ENCODE measurements at places on chromosomes 13 and 19. TPM values are rescaled to one million over a fixed set of nuclear protein-coding genes. Genes with fewer than 3 reads are reported as not detected.

YJEFN3 gene
- 8.2 TPM for total RNA-seq

- peak; percentile 57 for DNase-seq
- peaks cover 43% of the 10 kb centered on the region for H3K4me1 ChIP-seq
- H3K27ac ChIP-seq, result peak overlapping the region; percentile 92
- H3K4me3 ChIP-seq, result peak overlapping the region; percentile 93
- H3K36me3 ChIP-seq, result peaks cover 10% of the 10 kb centered on the region
These were observed 959 bp downstream of the PDS5B start for GRCh38 chr13:32587011-32587810.

- peaks cover 48% of the 10 kb centered on the region for H3K4me1 ChIP-seq
- no peak for DNase-seq
- no peak overlapping the region for H3K27ac ChIP-seq
- no peak overlapping the region for H3K4me3 ChIP-seq
- no peaks in the 10 kb centered on the region for H3K27me3 ChIP-seq
These were observed 1.7 kb upstream of the PNKP start for GRCh38 chr19:49869009-49869483.

CYP2F1 gene
- not detected for total RNA-seq

DNA sequence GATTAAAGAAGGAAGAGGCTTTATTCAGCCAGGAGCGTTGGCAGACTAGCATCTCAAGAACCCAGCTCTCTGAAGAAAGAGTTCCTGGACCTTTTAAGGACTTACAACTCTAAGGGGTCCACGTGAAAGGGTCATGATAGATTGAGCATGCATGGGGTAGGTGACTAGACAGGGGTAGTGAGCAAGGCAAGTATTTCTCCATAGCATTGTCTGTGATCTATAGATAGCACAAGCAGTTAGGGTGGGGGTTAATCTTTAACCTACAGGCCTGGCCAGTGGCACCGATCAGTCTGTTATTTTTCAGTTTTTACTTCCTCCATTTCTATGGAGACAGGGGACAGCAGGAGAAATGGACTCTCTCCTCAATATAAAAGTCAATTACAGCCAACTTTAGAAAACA, 983.7 kb downstream of the SLITRK1 start:
- DNase-seq, result no peak
- H3K4me3 ChIP-seq, result no peak overlapping the region
- H3K4me1 ChIP-seq, result no peaks in the 10 kb centered on the region
- H3K36me3 ChIP-seq, result no peaks in the 10 kb centered on the region
- H3K27ac ChIP-seq, result no peak overlapping the region

- H3K27ac ChIP-seq, result no peak overlapping the region
- H3K4me1 ChIP-seq, result peaks cover 4% of the 10 kb centered on the region
- H3K36me3 ChIP-seq, result no peaks in the 10 kb centered on the region
- H3K4me3 ChIP-seq, result no peak overlapping the region
- H3K27me3 ChIP-seq, result no peaks in the 10 kb centered on the region
These were observed 105.1 kb downstream of the SOX1 start for GRCh38 chr13:112172017-112172416.
